Right forelimb (tissue), 1 donor: ENCODE measurements at places on chromosomes 4 and X.

DNA sequence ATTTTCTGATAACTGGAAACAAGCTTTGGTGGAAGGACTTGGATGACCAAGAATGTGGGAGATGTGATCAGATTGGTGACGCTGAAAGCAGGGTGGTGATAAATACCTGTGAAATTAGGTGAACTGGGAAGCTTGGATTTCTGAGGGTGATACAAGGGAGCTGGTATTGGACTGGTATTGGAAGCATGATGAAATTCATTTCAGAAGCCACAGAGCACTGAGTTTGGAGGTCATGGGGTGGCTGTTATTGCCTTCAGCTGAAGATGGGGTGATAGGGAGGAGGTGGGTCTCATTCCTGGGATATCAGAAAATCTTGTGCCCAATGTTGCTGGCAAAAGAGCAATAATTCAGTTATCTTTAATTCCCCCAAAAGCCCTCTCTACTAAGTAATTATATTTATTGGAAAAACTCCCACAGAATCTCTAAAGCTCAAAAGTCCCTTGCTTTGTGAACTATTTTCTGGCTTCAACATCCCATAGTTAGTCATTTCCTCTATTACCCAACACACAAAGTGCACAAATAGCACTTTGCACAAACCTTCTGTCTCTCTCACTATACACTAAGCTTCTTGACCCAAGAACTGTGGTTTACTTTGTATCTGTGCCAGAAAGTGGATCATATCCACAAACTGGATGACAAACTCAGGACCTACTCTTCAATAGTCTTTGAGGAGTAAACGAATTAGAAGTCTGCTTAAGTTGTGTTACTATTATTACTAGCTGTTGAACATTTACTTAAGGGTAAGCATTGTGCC lies 23.1 kb upstream of the CAMK2D start:
- DNase-seq: no peak

DNA sequence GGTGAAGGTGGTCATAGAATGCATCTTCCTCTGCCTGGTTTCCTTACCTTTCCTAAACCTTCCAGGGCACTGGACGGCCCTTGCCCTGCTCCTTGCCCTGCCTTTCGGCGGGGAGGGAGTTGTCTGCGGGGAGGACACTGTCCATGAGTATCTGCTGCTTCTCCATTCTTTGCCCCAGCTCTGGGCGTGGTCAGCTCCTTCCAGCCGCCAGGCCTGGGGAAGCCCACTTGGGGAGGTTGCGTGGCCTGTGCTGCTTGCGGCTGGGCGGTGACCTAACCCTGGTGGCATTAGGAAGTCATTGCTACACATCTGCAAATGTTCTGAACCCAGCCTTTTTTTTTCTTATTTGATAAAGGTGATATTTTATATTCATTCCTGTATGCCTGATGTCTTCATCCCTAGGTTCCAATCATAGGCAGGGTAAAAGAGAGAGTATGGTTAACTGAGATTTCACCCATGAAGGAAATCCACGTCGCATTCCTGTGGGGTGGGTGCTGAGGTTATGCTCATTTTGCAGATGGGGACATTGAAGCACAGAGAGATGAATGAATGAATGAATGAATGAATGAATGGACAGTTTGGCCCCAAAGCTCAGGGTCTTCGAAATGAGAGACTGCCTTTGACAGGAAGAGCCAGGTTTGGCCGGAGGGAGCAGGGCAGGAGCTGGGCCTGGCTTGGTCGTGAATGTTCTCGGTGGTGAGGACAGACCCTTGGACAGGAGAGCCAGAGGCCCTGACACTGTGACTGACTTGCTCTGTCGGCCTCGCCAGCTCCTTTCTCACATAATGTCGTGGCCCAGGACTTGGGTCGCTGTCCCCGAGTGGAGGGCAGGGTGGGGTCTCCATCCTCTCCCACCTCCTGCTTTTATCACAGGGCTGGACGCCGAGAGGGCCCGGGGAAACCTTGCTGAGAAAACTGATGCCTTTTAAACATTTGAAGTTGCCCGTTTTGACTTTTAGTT lies 57.8 kb upstream of the GPR78 start:
- no peak for DNase-seq

DNA sequence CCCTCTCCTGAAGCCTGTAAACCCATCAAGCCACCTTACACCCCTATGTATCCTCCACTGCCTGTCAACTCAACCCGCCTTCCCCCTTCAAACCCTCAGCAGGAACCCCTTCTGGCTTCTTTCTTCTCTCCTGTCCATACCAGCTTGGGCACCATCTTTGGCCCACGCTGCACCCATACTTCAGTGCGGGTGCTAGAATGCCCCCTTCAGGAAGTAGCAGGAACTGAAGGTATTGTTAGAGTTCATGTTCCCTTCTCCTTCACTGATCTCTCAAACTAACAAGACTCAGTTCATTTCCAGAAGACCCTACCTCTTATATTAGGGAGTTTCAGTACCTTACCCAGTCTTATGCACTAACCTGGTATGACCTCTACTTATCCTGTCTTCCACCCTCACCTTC lies 1.5 kb upstream of the UGT2B17 start:
- no peak for DNase-seq

DNA sequence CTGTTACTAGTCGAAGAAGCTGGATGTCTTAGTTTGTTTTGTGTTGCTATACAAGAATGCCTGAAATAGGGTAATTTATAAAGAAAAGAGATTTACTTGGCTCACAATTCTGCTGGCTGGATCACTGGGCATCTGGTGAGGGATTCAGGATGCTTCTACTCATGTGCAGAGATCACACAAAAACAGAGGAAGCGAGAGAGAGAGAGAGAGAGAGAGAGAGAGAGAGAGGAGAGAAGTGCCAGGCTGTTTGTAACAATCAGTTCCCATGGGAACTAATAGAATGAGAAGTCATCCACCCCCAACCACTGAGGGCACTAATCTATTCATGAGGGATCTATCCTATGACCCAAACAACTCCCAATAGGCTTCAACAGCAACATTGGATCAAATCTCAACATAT lies 66.2 kb upstream of the FAM9A start:
- DNase-seq: no peak

- no peak for DNase-seq
Measured at GRCh38 chrX:23201706-23202105, 132.9 kb upstream of the PTCHD1 start.

- DNase-seq: no peak
Measured at GRCh38 chr4:38920677-38921076, 53.1 kb downstream of the FAM114A1 start.

GRCh38 chr4:15054541-15054940 lies 52.3 kb downstream of the CPEB2 start:
- no peak for DNase-seq
